ENCODE measurements at places on chromosomes 4 and X.

GRCh38 chrX:54495814-54496516 is at the start of gene FGD1:
Gene FGD1, minus strand, starts transcription at chrX:54496234. Its CDS starts 802 bp downstream, at chrX:54495432.
- peak; percentile 72 for DNase-seq

- no peak for DNase-seq
These were observed 7.2 kb upstream of the ADD1 start for GRCh38 chr4:2836391-2836859.

GRCh38 chr4:3675251-3676115 is 90.7 kb upstream of the ADRA2C start:
- no peak for DNase-seq

DNA sequence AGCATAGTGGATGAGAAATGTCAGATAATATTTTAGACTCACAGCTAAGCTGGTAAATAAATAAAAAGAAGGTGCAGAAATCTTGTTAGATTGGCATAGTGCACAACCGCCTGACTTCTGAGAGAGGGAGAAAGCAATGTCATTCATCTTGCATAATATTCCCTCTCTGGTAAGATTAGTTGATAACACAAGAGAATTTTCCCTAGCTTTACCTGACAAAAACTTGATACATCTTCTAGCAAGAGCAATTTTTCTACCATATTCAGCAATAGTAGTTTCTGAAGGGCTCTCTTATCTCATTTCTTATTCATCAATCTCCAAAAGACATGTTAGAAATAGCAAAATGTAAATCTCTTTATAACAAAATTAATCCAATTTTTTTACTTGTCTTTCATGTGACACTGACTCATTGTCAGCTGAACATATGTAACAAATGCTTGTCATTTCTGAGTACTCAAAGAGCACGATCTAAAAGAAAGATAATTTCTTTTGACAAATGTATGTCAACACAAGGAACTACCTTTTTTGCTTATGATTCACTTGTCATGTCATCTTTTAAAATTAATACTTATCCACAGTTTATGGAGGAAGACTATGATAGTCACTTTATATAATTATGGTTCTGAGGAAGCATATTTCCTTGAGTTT is 240.0 kb downstream of the ARAP2 start:
- no peak for DNase-seq

- DNase-seq = no peak
These were observed 352.8 kb upstream of the EPHA5 start for GRCh38 chr4:66023061-66023460.

DNA sequence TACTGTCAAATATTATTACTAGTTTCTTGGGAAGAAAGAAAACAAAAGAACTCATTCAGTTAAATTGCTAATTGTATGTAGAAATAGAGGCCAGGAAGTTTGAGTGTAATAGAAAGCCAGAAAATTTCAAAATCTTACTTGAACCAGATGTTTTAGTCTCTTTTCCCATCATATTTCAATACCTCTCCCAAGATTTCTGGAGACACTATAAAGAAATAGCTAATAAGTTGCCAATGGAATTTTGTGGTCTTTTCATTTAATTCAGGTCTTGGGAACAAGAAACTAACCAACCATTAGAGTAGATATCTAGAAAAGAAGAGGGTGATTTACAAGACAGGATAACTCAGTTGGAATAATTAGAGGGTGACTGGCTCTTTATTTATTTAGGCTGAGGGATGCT is 112.2 kb downstream of the AGTR2 start:
- DNase-seq = no peak

DNA sequence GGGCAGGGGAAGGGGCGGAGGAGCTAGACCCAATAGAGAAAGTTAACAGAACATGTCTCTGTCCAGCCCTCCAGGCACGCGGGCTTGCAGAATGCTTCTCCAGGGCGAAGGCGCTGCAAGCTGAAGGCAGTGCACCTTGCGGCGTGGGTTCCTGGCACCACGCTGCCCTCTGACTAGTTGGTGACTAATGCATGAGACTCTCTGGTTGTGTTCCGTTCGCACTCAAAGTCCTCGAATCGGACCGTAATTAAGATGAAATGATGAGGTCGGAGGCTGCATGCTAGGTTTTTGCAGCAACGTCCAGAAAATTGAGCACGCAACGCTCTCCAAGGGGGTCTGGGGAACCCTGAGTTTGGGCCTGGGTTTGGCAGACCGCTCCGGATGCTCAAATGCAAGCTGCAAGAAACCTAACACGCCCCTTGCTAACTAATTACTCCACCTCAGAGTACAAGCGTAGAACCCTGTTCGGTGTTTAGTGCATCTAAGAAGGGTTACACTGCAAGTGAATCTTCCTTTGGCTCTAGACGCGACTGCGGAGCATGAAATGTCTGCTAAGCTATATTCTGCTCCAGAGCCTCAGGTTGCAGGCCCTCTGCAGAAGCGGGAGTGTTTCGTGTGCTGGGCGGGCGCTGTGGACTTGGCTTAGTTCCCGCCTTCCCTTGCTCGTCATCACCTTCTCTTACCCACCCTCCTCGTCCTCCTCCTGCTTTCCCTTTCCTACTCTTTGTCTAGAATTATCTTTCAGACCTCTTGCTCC is 57.1 kb upstream of the NKAP start:
- no peak for DNase-seq

- DNase-seq = no peak
These were observed 64.2 kb upstream of the TRPC5OS start for GRCh38 chrX:111811831-111812230.
